Neural crest cell (in vitro differentiated cells): ENCODE measurements at places on chromosomes 3 and 15.
A peak's percentile ranks its signal among the peaks of the same experiment; 100 is the strongest.

GRCh38 chr3:182525766-182526374, 267.4 kb upstream of the ATP11B start:
- DNase-seq = no peak

DNA sequence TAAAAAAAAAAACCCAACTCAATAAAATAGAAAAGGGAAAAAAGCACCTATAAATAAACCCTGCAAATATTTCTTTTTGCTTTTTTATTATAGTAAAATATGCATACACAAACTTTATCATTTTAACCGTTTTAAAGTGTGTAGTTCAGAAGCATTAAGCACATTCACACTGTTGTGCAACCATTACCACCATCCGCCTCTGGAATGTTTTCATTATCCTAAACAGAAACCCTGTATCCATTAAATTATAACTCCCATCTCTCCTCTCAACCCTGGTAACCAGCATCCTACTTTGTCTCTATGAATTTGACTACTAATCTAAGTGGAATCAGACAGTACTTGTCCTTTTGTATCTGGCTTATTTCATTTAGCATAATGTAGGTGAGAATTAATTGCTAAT, 15.0 kb downstream of the CDCP1 start:
- DNase-seq = no peak

DNA sequence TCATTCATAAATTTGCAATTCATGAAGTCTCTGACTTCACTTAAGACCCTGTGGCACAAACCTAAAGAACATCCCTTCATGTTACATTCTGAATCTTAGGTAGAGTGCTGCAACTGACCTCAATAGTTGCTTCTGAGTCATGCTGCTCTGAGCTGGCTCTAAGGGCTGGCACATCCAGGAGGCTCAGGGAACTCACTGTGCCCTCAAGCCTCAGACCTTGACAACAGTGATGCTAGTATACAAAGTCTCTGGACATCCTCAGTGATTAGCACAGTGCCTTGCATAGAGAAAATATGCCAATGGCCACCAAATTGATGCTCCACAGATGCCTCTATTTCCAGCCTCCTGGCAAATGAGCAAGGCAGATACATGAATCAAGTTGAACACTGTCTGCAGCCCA, 740.9 kb upstream of the LMCD1 start:
- DNase-seq = no peak

GRCh38 chr3:13455644-13456043, 24.5 kb upstream of the HDAC11 start:
- no peak for DNase-seq

GRCh38 chr3:46926039-46926438, 48.5 kb downstream of the PTH1R start:
- no peak for DNase-seq

- DNase-seq = no peak
These were observed 73.4 kb upstream of the HACD2 start for GRCh38 chr3:123658118-123658851.

DNA sequence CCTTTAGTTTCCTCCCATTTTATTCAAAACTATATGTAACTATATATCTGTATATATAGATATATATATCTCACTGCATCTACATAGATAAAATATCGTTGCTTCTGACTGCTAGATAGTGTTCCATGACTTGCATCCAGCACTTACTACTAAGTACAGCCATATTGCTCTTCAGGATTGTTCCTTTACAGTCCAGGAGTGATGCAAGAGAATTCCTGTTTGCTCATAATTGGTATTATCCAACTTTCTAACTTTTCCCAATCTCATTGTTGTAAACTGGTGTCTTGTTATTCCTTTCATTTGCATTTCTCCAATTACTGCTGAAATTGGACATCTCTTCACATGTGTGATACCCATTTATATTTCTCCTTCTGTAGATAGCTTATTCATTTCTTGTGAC, 99.8 kb upstream of the STRIT1 start:
- DNase-seq = no peak

GRCh38 chr15:85831415-85832113, 36.8 kb upstream of the KLHL25 start:
- peak; percentile 69 for DNase-seq

GRCh38 chr3:41881233-41881821, 80.6 kb downstream of the ULK4 start:
- DNase-seq = no peak

- DNase-seq = no peak
These were observed 103.5 kb downstream of the CORO2B start for GRCh38 chr15:68682330-68682729.

- DNase-seq = no peak
These were observed 39.7 kb upstream of the PYGO1 start for GRCh38 chr15:55627730-55628368.

GRCh38 chr3:39013289-39013688, 38.5 kb downstream of the SCN11A start:
- DNase-seq = no peak

GRCh38 chr3:15825016-15825415, 27.2 kb upstream of the ANKRD28 start:
- no peak for DNase-seq

- no peak for DNase-seq
These were observed 515.3 kb downstream of the SOX2 start for GRCh38 chr3:182226995-182227394.

GRCh38 chr3:58666683-58667082, at the start of gene FAM3D:
TSS of gene FAM3D (minus strand) at chr3:58666774. CDS start at chr3:58655563, 11,211 bp downstream.
- DNase-seq = no peak

DNA sequence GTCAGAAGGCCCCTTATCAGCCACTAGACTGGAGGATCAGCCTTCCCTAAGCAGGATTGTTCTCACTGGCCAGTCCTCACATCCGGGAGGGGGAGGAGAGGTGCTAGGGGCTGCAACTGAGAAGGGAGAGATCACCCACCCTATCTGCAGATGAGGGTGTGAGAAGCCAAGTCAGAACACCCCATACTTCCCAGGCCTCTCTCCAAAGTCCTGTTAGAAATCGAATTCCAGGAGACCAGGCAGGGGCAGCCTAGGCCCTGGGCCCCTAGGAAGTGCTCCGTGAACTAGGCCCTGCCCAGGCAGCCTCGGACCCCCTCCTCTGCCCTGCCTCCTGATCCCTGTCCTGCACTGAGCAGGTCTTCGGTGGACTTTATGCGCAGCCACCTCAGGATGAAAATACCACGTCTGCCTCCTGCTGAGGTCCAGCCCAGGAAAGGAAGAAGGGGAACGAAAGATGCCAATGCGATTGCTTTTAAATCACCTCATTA, 933 bp downstream of the DZIP1L start:
- DNase-seq = peak; percentile 13

GRCh38 chr3:9955067-9955502, 2.9 kb upstream of the PRRT3 start:
- DNase-seq = no peak

- DNase-seq = no peak
These were observed 45.3 kb downstream of the HCN4 start for GRCh38 chr15:73323374-73323955.

GRCh38 chr15:64343222-64343621, 12.8 kb downstream of the CSNK1G1 start:
- DNase-seq = no peak

GRCh38 chr3:156382458-156383346, 172.2 kb downstream of the SSR3 start:
- peak; percentile 16 for DNase-seq

GRCh38 chr3:159191447-159191846, 389.6 kb downstream of the MFSD1 start:
- DNase-seq = no peak

GRCh38 chr15:90205886-90206285, 4.8 kb downstream of the SEMA4B start:
- DNase-seq = no peak

DNA sequence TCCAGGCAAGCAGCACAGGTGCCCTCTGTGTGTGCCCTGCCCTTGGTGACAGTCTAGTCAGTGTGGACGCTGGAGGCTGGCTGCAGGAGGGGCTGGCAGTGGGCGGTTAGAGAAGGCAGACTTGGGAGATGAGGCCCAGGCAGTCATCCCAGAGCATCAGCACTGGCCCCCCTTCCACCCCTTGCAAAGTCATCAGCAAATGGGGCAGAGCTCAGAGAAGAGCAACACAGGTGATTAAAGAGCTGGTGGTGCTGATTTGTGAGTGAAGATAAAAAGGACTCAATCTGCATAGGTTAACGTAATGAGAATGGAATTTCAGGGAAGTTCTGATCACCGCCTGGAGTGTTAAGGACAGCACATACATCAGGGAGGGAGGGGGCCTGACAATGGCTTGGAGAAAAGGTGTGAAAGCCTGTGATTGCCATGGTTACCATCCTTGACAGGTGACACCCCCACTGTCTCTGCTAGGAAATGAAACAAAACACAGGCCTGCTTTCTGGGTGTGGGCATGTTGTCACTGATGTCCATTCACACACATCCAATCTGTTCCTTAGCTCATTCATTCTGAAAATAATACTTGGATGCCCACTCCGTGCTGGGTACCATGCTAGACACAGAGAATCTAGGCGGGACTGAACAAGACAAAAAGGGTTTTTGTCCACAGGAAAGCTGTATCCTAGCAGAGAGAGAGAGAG, 269.6 kb upstream of the ST8SIA2 start:
- DNase-seq = no peak
